ENCODE measurements at places on chromosomes 16 and 17.

DNA sequence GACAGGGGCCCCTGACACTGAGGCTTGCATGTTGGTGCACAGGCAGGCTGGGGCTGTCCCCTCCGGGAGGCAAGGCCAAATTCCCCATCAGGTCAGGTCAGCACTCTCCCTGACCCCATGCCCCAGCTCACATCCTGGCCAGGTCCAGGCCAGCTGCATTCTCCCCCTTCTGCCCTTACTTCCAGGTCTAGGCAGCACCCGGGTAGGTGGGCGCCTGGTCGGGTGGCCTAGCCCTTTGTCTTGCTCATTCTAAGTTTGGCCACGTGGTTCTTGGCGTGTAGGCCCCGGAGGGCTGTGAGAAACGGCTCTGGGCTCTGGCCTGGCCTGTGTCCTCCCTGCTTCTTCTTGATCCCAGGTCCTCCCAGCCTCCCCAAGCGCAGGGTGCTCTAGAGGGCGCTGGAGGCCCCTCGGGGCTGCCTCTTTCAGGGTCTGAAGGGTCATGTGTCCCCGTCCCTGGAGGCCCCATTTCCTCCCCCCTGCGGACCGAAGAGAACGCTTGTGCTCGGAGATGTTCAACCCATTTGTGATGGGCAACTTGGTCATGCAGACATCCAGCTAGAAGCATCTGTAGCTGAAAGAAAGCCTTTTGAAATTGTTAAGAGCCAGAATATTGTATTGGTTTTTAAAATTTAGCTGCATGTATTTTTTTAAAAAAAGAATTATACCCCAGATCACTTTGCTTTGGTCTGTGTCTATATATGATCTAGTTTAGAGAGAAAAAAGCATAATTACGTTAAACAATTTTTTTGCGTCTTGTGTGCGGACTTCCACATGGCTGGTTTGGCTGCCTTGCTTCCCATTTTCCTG, 6.7 kb downstream of the BAHCC1 start:
- DNase-seq = peak; percentile 47

- peak; percentile 87 for DNase-seq
These were observed 18.8 kb downstream of the ALOX15B start for GRCh38 chr17:8057691-8058114.

DNA sequence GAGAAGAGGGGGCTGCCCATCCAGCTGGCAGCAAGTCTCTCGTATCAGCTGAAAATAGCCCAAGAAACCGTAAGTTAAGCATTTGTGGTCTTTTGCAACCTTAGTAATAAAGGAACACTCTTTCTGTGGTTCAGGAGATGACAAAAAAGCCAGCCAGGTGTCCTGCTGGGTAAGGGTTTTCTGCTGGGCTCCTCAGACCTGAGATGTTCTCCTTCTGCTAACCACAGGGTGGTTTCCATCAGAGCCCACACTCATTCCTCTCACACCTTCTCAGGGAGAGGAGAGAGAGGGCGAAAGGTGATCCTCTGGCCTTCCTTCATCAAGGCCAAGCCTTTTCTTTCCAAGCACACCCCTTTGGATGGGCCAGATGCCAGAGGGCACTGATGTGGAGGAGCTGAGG, 70.7 kb downstream of the TEX14 start:
- DNase-seq = no peak

DNA sequence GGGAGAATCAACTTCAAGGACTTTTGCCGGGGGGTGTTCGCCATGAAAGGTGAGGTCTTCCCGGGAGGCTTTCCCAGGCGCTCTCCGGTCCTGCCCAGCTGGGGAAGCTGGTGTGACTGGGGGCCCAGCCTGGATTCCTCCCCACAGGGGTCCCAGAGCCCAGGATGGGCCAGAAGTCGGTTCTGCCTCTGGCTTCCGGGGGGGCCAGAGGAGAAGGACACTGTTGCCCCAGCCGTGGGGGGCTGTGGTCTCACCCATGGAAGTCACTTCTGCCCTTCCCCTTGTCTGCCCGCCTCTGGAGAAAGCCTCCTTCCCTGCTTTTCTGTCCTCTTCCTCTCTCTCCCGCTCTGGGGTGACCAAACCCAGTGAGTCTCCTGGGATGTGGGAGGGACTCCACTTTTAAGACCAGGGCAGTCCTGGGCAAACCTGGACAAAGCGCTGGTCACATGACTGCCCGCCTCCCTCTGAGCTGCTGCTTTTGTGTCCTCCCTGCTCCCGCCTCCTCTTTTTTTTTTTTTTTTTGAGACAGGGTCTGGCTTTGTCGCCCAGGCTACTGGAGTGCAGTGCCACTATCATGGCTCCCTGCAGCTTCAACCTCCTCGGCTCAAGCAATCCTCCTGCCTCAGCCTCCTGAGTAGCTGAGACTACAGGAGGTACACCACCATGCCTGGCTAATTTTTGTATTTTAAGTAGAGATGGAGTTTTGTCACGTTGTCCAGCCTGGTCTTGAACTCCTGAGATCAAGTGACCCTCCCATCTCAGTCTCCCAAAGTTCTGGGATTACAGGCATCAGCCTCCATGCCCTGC, 40.6 kb downstream of the RAB11FIP4 start:
- no peak for DNase-seq

GRCh38 chr17:15341385-15341849, at the start of gene TEKT3:
TEKT3 (minus strand) TSS chr17:15341597; CDS start chr17:15331585, 10,012 bp downstream.
- peak; percentile 3 for DNase-seq
